Choroid plexus epithelial cell (primary cell): ENCODE measurements at places on chromosomes 3 and 15.

DNA sequence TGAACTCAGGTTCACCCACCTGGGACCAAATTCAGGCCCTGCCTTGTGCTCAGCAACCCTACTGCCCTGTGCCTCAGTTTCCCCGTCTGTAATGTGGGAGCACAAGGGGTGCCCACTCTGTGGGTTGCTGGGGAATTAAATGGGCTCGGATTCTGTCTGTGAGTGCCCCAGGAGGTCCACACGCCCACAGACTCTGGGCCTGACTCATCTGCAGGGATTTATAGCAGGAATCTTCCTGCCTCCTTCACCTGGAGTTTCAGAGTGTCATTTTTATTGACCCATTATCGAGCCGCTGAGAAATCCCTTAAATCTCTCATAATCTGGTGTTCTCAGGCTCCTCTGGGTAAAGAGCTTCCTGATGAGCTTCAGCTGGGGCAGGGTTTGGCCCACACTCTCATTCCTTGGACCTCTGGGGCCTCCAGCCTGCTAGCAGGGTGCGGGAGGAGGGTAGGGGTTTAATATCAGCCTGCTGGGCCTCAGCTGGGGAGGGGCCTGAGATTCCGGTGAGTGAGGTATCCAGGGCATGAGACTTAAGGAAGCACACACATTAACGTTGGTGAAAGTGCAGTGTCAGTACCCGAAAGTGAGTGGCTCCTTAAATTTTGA, 16.4 kb downstream of the C3orf18 start:
- peak; percentile 13 for DNase-seq

GRCh38 chr3:4503050-4503449, 9.9 kb downstream of the ITPR1 start:
- DNase-seq, result no peak

DNA sequence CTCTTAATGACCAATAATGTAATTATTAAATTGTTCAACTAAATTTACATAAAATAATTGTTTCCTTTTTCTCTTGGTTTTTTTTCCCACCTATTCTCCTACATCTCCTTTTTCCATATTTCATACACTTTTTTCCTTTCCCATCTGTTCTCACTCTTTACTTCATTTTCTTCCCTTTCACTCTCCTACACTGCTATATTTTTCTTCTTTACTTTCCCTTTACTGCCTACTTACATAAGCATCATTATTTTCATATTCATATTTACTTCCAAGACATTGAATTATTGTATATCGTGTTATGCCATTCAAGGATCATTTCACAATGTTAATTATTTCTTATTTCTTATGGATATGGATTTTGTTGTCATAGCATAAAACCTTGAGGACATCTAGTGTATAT, 1275.6 kb downstream of the NSUN3 start:
- DNase-seq, result no peak

DNA sequence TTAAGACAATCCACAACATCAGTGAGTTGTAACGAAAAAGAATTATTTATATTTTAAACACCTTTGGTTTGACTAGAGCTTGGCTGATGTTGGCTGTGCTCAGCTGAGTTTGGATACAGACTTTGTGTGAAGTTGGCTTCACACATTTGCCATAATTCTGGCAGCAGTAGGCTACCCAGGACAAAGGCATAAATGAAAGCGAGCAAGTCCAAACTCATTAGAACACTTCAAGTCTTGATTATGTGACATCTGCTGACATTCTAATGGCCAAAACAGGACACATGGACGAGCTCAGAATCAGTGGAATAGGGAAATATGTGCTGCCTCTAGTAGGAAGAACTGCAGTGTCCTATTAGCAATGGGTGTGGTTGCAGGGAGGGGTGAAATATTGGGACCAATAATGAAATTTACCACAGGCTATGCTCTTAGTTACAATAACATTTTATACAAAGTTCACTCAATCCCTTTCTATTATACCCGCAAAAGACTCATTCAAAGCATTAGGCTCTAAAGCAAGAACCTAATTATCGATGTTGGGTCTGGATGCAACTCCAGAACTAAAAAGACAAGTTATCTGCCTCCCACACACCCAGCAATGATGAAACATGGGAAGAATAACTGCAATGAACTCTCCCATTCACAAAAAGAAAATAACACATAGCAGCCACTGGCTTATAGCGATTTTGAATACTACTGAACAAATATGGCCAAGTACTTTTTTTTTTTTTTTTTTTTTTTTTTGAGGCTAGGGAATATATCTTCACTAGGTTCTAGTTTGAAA, 493.9 kb upstream of the RASGRP1 start:
- no peak for DNase-seq

- no peak for DNase-seq
Observed at GRCh38 chr3:189389346-189389745, 217.6 kb downstream of the TPRG1 start.

- no peak for DNase-seq
Observed at GRCh38 chr3:97687734-97688133, 76.8 kb upstream of the ARL6 start.
